ENCODE measurements at places on chromosomes 7 and 10.

DNA sequence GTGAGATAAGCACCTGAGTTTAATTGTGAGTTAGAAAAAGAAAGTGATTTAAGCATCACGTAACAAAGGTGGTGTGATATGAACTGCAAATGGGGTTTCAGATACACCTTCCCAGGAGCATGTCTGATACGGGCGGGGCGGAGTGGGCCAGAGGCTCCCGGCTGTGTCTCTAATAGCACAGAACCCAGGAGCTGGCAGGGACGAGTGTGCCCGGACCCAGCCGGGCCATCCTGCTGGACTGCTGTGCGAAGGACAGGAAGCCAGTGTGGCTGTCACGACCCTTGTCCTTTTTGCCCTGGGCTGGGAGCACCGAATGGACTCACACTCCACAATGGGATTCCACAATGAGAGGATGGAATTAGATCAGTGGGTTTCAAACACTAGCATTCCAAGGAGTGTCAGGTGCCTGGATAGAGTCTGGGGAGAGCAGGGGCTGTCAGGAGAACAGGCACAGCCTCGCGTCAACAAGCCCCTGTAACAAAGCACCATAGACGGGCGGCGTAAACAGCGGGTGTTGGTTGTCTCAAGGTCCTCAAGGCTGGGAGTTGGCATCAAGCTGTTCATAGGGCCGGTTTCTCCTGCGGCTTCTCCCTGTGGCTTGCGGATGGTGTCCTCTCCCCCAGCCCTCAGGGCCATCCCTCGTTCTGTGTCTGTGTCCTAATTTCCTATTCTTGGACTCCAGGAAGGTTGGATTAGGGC, 242.6 kb upstream of the PITRM1 start:
- no peak for DNase-seq

GRCh38 chr10:100881556-100882213, 31.1 kb upstream of the SLF2 start:
- DNase-seq: no peak

- DNase-seq: no peak
These were observed 774.5 kb upstream of the LRRTM3 start for GRCh38 chr10:66151346-66151745.

- no peak for DNase-seq
These were observed 37.6 kb upstream of the AGBL3 start for GRCh38 chr7:134948736-134949135.

DNA sequence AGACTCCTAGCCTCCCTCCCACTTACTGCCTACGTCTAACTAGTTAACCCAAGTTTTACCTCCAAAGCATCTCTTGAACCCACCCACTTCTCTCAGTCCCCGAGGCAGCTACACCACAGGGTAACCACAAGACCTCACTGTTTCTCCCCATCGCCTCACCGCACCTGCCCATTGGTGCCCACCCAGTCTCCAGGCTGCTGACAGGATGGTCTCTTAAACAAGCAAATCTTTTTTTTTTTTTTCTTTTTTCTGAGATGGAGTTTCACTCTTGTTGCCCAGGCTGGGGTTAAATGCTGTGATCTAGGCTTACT, 47.0 kb downstream of the DENND2A start:
- peak; percentile 3 for DNase-seq

GRCh38 chr7:115015619-115016018, 93.7 kb downstream of the MDFIC start:
- DNase-seq: no peak

DNA sequence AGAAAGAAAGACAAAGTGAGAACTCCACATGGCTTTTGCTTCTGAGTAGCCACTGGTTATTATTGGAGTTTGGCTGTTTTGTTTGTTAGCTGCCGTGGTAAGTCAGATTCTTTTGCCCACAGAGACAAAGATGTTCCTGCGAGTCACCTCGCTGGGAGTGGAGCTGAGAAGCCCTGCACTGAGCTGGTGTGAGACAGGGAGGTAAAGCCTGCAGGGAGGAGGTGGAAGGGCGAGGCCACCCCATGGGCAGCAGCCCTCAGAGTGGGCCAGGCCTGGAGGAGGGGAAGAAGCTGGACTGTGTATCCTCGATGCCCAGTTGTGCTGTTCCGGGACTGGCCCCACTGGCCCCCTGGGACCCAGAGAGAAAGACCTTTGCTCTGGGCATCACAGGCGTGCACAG, 14.3 kb upstream of the NOM1 start:
- no peak for DNase-seq

DNA sequence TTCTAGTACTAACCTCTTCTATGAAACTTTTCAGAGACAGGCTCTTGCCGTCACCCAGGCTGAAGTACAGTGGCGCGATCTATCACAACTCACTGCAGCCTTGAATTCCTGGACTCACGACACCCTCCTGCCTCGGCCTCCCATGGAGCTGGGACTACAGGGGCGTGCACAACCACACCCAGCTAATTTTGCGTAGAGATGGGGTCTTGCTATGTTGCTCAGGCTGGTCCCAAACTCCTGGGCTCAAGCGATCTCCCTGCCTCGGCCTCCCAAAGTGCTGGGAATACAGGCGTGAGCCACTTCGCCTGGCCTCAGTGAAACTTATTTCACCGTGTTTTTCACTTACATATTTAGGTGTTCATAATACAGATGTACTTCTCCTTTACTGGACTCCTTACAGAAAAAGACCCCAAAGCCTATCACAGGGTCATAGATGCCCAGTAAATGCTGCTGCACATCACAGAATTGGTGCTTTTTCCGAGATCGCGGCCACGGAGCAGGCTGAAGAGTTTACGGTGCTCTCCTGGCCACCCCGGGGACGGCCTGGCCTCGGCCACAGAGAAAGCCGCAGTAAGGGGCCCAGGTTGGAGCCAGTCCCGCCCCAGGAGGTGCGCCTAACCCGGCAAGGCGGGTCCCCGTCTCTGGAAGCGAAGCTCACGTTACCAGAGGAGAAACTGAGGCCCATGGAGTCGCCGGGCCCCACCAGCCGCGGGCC, 595 bp downstream of the TBL2 start:
- DNase-seq: no peak

GRCh38 chr10:113983552-113983951, 60.1 kb upstream of the ADRB1 start:
- no peak for DNase-seq

GRCh38 chr7:148575640-148576411, 14.7 kb upstream of the C7orf33 start:
- peak; percentile 62 for DNase-seq

DNA sequence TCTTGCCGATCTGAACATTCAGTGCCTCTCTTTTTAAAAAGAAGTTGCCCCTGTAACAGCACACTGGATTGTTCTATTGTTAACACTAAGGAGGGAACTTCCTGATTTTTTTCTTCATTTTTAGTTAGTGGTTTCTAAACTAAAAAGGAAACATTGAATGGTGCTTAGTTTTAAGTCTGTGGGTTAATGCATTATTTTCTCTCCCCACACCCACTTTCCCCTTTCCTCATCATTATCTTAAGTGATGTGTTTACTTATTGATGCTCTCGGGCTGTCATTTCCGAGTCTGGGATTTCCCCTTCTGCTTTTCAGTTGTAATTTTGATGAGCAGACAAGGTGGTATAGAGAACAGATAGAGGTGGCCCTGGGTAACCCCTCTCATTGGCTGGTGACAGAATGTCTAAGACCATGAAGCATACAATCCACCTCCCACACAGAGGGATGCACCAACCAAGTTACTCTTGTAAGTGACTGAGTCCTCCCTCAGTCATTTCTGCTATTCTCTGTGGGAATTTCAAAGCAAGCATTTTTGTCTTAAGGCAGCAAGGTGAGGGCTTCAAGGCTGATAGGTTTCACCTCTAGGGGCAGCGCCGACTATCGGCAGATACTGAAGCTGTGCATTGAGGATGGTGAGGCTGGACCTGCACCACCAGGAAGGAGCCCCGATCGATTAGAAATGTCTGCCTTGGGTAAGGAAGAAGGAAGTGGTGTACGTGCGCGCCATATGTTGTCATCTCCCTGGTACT, 49.5 kb downstream of the CHN2 start:
- peak; percentile 48 for DNase-seq

GRCh38 chr10:687583-688311, 1.7 kb downstream of the DIP2C start:
- no peak for DNase-seq

DNA sequence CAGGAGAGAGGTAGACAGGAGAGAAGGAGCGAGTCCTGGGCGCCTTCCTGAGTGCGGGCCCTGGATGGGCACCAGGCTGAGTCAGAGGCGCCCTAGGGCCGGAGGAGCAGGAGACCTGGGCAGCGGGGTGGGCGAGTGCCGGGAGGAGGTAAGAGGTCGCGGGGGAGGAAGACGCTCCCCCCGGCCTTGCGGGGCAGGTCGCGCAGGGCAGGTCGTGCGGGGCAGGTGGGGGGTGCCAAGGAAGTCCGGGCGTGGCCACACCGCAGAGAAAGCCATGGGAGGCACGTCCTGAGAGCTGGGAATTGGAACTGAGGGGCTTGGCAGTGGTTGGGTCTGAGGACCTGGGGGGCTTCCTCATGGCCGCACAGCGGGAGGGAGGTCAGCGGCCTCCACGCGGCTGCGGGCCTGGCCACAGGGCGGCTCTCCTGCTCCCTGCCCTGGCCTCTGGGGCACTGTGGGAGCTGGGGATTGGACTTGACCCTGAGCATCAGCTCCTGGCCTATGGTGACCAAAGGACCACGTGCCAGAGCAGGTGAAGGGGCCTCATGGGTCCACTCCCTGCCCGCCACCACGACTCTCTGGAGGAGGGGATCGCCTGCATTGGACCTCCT, 935 bp downstream of the MMP21 start:
- no peak for DNase-seq

DNA sequence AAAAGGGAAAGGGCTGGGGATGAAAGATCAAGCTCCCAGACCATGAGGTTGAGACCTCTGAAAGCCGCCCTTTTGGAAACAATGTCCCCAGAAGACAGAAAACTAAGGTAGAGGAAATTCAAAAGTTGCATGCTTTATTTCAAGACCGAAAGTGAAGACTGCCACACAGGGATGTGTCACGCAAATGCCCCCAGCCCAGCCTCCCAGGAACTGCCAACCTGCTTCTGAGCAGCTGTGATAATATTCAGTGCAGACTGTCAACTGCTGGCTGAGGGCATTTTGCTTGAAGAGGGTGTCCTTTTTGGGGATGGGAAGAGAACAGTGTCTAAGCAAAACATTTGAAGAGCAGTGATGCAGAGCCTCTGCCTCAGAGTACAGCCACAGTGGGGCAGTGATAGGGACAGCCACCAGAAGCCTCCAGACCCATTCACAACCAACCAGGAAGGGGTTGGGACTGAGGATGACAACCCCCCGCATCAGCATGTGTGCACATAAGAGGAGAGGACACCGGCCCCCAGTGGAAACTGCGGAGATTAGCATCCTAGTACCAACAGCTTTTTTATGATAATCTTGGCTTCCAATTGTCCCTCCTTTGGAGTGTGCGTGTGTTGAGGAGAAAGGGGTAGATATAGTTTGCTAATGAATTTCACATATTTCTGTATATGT, 34.7 kb upstream of the NFE2L3 start:
- no peak for DNase-seq

- DNase-seq: no peak
These were observed 24.8 kb upstream of the ZNF32 start for GRCh38 chr10:43673471-43673870.

- no peak for DNase-seq
These were observed 105.5 kb downstream of the TES start for GRCh38 chr7:116315803-116316202.

DNA sequence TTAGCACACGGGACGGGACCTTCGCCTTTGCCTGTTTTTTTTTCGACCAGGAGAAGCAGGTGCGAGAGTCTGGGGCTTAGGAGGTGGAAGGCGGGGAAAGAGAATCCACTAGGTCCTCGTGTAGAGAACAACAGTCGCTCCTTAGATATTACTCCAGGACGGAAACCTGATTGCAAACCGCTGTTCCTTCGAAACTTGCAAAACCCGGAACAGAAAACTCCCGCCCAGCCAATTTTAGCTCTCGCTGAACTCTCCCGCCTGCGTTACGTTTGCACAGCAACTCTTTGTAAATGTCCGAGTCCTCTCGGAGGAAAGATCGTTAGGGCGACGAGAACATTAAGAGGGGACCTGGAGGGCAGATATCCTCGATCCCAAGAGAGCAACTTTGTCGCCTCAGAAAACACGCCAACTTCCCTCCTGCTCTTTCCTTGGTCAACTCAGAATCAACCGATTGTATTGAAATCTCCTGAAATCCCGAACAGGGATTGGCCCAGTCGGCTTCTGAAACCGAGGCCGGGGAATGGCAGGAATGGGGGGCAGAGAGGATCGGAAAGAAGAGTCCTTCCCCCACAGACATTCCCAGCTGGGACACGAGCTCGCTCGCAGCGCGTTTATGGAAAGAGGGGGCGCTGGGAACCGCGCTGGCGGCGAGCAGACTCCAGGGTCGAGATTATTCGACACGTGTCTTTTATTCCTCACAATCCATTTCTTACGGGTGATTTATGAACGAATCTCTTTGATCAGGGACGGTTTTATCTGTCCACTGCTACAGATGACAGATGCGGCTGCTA, 9.9 kb downstream of the TWIST1 start:
- DNase-seq: no peak

DNA sequence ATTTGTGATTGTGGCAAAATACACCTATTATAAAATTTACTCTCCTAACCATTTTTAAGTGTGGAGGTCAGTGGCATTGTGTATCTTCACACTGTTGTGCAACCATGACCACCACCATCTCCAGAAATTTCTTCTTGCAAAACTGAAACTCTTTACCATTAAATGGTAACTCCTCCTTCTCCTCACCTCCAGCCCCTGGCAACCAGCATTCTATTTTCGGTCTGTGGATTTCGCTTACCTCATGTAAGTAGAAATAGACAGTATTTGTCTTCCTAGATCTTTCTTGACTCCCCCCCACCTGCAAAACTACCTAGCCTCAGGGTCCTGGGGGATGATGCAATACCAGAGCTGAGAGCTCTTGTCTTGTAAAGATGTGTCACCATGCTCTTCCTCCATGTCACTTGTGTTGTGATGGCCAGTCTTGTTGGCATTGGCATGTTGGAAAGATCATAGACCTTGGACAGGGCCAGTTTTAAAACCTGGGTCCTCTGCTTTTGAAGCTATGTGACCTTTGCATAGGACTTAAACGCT, 71.1 kb upstream of the EMX2 start:
- no peak for DNase-seq

- no peak for DNase-seq
These were observed 76.8 kb upstream of the NANOS1 start for GRCh38 chr10:118952493-118953295.

- no peak for DNase-seq
These were observed 174.8 kb upstream of the CDCA7L start for GRCh38 chr7:22120391-22121053.

DNA sequence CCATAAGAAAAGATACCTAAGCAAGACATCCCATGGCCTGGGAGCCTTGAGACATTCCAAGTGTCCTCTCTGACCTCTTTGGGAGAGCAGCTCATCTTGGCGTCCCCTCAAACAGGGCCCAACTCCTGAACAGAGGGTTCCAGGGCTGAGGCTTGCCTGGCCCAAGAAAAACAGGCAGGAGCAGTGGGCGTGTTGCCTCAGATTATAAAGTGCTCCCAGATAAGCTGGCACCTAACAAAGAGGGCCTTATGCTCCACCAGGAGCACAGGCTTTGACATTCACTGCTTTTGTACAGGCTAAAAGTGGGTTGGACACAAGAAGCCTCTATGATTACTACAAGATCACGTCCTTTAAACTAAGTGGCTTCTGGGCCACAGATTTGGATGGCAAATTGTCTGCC, 193.1 kb downstream of the FGFR2 start:
- DNase-seq: no peak
